Substantia nigra (tissue), 51 donors: ENCODE measurements at places on chromosomes 7 and 10.
A peak's percentile ranks its signal among the peaks of the same experiment; 100 is the strongest.

- no peak for DNase-seq
Measured at GRCh38 chr7:157703131-157703530, 366.3 kb downstream of the DNAJB6 start.

GRCh38 chr10:37947526-37947925 lies 28.9 kb downstream of the ZNF25 start:
- DNase-seq, result no peak

DNA sequence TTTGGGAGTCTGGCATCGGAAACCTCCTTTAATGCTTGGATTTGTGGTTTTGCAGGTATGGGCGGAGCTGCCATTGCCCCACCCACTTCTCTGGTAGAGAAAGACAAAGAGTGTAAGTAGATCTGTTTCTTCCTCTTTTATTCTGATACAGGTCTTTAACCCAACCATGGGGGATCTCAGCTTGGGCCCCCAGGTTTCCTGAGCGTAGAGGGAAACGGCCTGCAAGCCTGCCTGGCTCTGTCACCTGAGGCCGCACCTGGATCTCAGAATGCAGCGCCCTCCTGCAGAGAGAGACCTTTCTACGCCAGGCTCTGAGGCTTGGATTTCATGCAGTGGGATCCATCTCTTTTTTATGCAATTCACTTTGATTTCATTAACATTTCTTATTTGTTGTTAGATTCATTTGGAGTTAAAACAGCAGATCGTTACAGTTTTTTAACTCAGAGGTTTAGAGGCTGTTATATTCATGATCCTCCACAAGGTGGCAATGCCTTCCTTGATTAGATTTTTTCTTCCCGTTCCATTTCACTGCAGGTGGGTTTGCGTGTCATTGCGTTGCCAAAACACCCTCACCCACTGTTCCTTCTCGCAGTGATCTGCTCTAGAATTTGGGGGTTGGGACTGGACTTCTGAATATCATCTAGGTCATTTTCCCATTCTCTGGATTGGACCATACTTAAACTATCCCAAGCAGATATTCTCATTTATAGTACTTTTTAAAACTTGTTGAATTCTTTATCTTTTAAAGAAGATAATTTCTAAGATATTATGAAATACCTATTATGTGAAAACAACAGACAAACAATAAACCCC lies 20.0 kb downstream of the RBM17 start:
- DNase-seq, result no peak

DNA sequence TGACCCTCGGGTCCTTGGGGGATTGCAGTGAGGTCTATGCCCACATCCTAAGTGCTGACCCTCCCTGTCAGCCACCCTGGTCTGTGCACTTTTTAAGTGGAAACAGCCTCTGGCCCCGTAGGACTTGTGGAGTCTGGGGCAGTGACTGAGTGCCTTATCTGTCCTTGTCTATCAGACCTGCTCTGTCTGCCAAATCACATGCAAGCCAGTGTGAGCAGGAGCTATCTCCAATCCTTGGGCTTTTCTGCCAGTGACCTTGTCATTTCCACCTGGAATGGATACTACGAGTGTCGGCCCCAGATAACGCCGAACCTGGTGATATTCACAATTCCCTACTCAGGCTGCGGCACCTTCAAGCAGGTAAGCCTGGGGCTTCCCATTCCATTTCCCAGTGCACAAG lies 62.7 kb downstream of the C10orf120 start:
- DNase-seq, result no peak

GRCh38 chr10:49649294-49649693 lies 30.2 kb upstream of the C10orf53 start:
- DNase-seq, result no peak

DNA sequence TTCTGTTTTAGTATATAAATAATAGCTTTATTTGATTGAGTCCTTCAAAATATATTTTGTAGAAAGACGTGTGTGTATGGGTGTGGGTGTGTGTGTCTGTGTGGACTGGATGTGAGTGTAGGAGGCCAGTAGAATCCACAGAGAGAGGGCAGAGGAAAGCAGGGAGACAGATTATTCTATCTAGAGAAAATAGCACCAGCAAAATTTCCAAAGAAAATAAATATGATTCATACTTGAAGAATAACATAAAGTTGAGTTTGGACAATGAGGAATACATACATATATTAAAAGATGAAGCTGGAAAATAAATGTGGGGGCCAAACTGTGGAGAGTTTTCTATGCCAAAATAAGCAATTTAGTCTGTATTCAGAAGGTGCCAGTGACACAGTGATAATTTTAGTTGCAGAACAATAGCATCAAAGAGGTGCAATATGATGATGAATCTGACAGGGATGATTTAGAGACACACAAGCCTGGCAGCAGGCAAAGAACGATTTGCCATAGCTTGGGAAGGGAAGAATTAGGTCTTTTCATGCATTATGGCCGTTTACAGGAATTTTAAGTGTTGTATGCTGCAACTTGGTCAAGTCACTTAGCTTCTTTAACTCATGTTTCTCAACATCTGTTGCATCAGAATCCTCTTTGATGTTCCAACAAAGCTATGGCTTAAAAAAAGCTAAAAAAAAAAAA lies 121.3 kb downstream of the SEMA3A start:
- DNase-seq, result no peak

GRCh38 chr7:108016841-108017775 lies 14.1 kb upstream of the LAMB1 start:
- no peak for DNase-seq

DNA sequence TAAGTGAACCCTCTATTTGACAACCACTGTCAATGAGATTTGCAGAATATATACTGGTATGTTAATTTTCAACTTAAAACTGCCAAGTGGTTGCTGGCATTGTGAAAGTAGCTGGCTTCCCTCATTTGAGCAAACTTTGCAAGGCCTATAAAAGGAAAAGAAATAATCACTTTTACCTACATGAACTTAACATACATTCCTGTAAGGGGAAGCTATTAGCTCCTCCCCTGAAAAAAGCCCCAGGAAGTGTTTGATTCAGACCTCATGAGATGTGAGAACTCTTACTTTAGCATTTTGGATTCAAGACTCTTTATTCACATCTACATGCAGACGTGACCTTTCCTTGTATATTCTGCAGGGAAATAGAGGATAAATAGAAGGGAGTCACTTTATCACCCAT lies 175.6 kb downstream of the OTUD1 start:
- no peak for DNase-seq

DNA sequence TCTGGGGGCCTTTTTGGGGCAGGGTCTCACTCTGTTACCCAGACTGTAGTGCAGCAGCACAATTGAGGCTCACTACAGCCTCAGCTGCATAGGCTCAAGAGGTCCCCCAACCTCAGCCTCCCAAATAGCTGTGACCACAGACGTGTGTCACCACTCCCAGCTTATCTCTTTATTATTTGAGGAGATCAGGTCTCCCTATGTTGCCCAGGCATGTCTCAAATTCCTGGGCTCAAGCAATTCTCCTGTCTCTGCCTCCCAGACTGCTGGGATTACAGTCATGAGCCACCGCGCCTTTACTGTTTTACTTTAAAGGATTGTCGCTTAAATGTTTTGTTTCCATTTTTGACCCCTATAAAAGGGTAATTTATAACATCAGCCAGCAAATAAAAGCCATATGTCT lies 502.6 kb upstream of the AUTS2 start:
- no peak for DNase-seq

GRCh38 chr7:30472784-30473775 lies 5.5 kb downstream of the NOD1 start:
- DNase-seq, result no peak

- no peak for DNase-seq
Measured at GRCh38 chr10:23367896-23368595, 23.4 kb upstream of the C10orf67 start.

DNA sequence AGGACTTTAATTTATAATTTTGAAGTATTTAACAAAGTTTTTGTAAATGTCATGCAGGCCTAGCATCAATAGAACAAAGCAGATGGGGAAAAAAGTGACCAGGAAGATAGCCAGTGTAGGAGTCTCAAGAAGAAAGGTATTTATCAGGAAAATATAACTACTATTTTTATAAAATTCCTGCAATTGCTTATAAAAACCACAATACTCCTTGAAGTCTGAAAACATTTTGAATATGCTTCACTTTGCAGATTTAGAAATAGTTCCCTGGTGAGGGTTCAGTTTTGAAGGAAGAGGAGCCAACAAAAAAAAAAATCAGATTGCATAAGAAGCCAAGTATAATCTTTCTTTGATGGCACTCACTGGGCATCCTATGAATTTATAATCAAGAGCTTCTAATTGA lies 34.1 kb downstream of the MTERF1 start:
- DNase-seq, result no peak

- peak; percentile 3 for DNase-seq
Measured at GRCh38 chr7:138161600-138162081, 85.4 kb downstream of the AKR1D1 start.

- no peak for DNase-seq
Measured at GRCh38 chr10:14889318-14889717, 10.7 kb downstream of the SUV39H2 start.
